Neural crest cell (in vitro differentiated cells): ENCODE measurements at places on chromosomes 3 and 15. TPM values are rescaled to one million over a fixed set of nuclear protein-coding genes. Genes with fewer than 3 reads are reported as not detected.
A peak's percentile ranks its signal among the peaks of the same experiment; 100 is the strongest.

DNA sequence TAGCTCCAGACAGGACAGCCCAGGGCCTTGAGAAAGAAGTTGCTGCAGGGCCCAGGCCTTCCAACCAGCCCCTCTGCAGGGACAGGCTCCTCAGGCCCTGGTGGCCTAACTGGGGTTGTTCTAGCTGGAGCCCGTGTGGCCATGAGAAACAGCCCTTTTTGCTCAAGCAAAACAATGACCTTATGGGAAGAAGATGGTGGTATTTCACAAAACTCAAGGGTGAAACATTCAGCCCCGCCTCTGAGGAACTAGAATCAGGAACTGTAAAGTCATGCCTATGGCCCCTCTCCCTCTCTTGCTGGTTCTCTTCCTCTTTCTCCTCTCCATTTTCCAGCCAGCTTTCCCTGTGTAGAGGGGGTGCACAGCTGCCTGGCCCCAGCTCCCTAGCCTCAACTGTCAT is 273.3 kb downstream of the RPLP1 start:
- H3K36me3 ChIP-seq = no peaks in the 10 kb centered on the region
- peaks cover 5% of the 10 kb centered on the region for H3K27me3 ChIP-seq
- H3K4me3 ChIP-seq = no peak overlapping the region

TGM5 gene
- not detected in 2 replicates for total RNA-seq

DNA sequence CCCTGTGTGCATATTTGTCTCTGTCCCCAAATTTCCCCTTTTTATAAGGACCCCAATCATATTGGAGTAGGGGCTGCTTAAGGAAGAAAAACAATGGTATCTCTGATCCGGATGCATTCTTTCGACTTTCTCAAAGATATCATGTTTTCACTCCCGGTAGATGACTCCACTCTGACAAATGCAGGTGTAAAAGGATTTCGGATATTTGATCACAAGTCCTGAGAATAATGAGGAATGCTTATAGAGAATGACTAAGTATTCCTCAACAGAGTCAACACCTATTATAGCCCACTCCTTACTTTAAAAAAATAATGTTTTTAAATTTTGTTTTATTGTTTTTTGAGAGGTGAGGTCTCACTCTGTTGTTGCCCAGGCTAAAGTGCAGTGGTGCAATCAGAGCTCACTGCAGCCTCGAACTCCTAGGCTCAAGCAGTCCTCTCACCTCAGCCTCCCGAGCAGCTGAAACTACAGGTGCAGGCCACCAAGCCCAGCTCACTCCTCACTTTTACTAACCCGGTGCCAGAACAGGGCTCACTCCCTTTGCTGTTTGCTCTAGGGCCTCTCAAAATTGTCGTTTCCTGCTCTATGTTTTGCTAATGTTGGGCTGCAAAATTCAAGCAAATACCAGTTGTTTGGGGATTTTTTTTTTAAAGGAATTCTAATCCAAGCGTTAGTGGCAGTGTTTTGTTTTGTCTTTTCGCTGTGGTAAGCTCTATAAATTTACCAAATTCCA is 24.6 kb downstream of the COL8A1 start:
- peaks cover 33% of the 10 kb centered on the region for H3K4me1 ChIP-seq
- H3K27me3 ChIP-seq = no peaks in the 10 kb centered on the region
- no peak for DNase-seq
- H3K27ac ChIP-seq = no peak overlapping the region
- H3K36me3 ChIP-seq = no peaks in the 10 kb centered on the region

DNA sequence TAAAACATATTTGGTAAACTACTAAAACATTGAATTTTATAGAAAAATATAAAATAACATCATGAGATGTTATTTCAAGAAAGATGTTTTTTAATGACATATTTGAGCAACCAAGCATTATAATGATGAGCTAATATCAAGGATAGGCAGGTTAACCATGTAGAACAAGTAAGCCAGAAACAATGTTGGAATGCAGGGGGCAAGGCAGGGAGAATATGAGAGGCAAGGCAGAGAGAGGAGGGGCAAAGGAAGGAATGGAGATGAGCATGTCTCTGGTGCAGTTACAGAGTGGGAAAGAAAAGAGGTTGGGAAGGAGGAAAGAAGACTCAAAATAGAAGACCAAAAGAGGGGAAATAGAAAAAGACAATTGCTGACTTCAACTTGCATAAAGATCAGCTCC is 390.4 kb downstream of the MCTP2 start:
- H3K27ac ChIP-seq = no peak overlapping the region
- H3K4me1 ChIP-seq = peaks cover 14% of the 10 kb centered on the region
- no peaks in the 10 kb centered on the region for H3K27me3 ChIP-seq

DNA sequence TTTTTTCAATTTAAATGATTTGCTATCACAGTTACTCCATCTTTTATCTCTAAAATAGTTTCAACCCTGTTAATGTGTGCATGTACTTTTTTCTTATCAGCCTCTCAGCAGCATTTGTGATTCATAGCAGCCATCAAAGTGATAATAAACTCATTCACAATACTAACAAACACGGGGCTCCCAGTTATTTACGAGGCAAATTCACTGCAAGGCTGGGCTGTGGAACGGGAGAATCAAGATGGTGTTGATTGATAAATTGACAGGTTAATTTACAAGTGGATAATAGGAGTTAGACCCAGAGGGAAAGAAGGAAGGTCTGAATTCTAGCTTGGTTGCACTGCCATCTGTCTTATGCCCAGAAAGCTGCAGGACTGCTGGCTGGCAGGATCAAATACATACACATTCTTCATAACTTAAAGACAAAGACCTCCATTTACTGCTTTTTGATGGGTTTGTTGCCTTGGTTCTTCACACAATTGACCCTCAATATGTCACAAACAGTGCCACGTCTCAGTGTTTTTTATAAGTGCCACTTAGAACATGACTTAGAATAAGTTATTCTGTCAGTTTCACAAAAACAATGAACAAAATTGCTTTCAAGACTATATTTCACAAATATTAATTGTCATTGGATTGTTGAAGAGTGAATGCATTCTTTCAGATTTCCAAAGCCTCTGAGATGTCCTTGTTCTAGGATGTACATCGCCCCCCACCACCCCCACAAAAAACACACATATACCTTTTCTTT is 562.8 kb downstream of the NR2F2 start:
- no peak overlapping the region for H3K27ac ChIP-seq
- peaks cover 6% of the 10 kb centered on the region for H3K27me3 ChIP-seq
- peak; percentile 28 for DNase-seq
- no peaks in the 10 kb centered on the region for H3K36me3 ChIP-seq

BCL6 gene
- total RNA-seq = 6.4 and 9.6 TPM in 2 replicates

DNA sequence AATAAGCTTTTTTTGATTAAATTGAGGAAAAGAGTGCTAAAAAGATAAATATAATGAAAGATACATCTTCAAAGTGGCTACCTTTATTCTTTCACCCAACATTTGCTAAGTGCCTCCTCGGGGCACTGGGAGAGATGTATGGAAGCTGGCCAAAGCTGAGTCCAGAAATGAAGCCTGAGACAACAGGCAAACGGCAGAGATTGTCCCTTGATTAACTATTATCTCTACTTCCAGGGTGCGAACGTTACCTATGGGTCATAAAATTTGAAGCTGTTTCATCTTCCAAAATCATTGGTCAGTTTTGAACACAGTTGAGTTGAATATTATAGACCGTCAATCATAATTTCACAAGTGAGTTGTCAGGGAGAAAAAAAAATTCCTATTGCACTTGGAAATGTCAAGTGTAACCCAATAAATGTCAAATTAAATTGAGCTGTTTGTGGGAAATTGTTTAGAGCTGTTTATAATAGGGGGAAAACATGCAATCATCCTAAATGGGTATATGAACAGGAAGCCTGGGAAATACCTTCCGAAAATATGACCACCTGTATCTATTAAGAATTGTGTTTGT is 73.9 kb downstream of the SUCLG2 start:
- H3K4me1 ChIP-seq = peaks cover 13% of the 10 kb centered on the region
- H3K36me3 ChIP-seq = peaks cover 20% of the 10 kb centered on the region
- no peak for DNase-seq
- no peak overlapping the region for H3K4me3 ChIP-seq
- no peak overlapping the region for H3K27ac ChIP-seq

DNA sequence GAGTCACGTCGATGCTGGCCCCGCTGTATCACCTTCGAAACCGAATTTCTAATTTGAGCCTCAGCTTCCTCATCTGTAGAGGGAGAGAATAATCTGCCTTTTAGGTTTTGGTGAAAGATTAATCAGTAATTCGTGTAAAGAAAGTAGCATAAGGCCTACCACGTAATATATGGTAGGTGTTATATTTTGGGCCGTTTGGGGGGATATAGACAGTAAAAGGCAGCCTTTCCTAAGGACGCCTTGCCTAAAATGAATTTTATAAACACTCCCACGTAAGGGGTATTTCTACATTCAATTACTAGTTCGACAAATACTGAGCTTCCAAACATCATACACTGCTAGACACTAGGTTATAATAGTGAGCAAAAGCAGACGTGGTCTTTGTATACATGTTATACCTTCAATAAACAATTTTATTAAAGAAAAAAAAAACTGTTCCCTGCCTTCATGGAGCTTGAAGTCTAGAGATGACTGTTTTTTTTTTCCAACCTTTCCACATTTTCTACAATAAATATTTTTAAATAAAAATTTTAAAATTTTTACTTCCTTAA is 737 bp downstream of the JAGN1 start:
- peaks cover 19% of the 10 kb centered on the region for H3K4me1 ChIP-seq
- H3K4me3 ChIP-seq = peak overlapping the region; percentile 99
- H3K36me3 ChIP-seq = peaks cover 13% of the 10 kb centered on the region

- no peak for DNase-seq
- no peaks in the 10 kb centered on the region for H3K4me1 ChIP-seq
- no peak overlapping the region for H3K4me3 ChIP-seq
- no peaks in the 10 kb centered on the region for H3K36me3 ChIP-seq
- no peak overlapping the region for H3K27ac ChIP-seq
Measured at GRCh38 chr3:103693831-103694230, 1259.0 kb downstream of the ZPLD1 start.

- H3K27me3 ChIP-seq = no peaks in the 10 kb centered on the region
- H3K4me1 ChIP-seq = peaks cover 21% of the 10 kb centered on the region
Measured at GRCh38 chr3:58021962-58022361, 13.7 kb downstream of the FLNB start.

GABRB3 gene
- 19.8 and 23.7 TPM in 2 replicates for total RNA-seq

DNA sequence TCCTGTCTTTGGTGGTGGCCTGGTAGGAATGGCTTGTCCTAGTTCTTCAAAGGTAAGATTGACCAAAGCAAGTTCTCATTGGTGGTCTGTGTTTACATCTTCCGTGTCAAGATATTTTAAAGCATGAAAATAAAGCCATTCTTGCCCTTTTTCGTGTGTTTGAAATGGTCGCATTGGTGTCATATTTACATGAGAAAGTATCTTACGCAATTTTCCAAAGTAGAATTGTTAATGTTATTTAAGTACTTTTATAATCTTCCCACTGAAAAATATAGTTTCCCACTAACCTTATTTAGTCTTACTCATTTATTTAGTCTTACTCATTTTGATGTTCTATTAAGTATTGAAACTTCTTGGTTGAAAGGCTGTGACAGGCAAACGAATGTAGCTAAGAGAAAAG is 31.0 kb downstream of the NMD3 start:
- peaks cover 28% of the 10 kb centered on the region for H3K36me3 ChIP-seq
- H3K27me3 ChIP-seq = no peaks in the 10 kb centered on the region
- H3K4me3 ChIP-seq = no peak overlapping the region
- H3K27ac ChIP-seq = no peak overlapping the region

CHRD gene
- total RNA-seq = 3.2 and 4.0 TPM in 2 replicates

GRCh38 chr3:121096953-121097352 is 188.9 kb downstream of the STXBP5L start:
- peak overlapping the region; percentile 43 for H3K27ac ChIP-seq
- no peaks in the 10 kb centered on the region for H3K27me3 ChIP-seq
- no peaks in the 10 kb centered on the region for H3K4me1 ChIP-seq

GRCh38 chr3:11494131-11494916 is 149.4 kb downstream of the VGLL4 start:
- peaks cover 21% of the 10 kb centered on the region for H3K36me3 ChIP-seq
- H3K4me1 ChIP-seq = peaks cover 17% of the 10 kb centered on the region
- no peak for DNase-seq
- no peaks in the 10 kb centered on the region for H3K27me3 ChIP-seq
- H3K4me3 ChIP-seq = no peak overlapping the region

ZMYND10 gene
- 2.3 and 2.5 TPM in 2 replicates for total RNA-seq

GRCh38 chr3:55750525-55750924 is 263.4 kb upstream of the WNT5A start:
- no peak overlapping the region for H3K27ac ChIP-seq
- H3K4me1 ChIP-seq = peaks cover 5% of the 10 kb centered on the region
- no peak overlapping the region for H3K4me3 ChIP-seq
- DNase-seq = no peak
- no peaks in the 10 kb centered on the region for H3K36me3 ChIP-seq

GRAMD1C gene
- total RNA-seq = 1.6 and 2.4 TPM in 2 replicates

HGD gene
- total RNA-seq = 0.75 and 1.2 TPM in 2 replicates

HTR3E gene
- total RNA-seq = not detected in 2 replicates

- H3K4me1 ChIP-seq = peaks cover 22% of the 10 kb centered on the region
- H3K36me3 ChIP-seq = peaks cover 4% of the 10 kb centered on the region
- H3K4me3 ChIP-seq = no peak overlapping the region
- no peak for DNase-seq
- H3K27me3 ChIP-seq = no peaks in the 10 kb centered on the region
Measured at GRCh38 chr3:13305623-13306022, 114.5 kb downstream of the NUP210 start.

DNA sequence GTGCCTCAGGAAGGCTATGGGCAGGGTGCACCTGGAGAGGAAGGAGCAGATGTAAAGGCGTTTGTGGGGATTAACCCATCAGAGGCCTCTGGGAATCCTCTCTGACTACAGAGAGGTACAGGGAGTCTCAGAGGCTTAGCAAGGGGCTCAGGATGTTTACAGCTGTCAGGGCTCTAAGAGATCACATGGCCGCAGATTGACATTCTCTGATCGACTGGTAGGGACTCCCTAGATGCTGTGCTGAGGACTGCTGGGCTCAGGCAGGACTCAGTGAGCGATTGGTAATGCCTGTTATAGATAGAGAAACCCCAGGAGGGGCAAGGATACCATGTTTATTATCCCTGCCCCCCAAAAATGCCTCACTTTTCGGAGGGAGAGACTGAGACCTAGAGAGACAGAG is 103.5 kb downstream of the CORO2B start:
- H3K4me1 ChIP-seq = peaks cover 7% of the 10 kb centered on the region
- H3K4me3 ChIP-seq = no peak overlapping the region
- H3K36me3 ChIP-seq = no peaks in the 10 kb centered on the region
- DNase-seq = no peak

TMEM266 gene
- 0.34 and 0.58 TPM in 2 replicates for total RNA-seq

KNG1 gene
- total RNA-seq = not detected in 2 replicates

GRCh38 chr3:124320976-124321375 is 329.1 kb upstream of the ROPN1 start:
- no peaks in the 10 kb centered on the region for H3K36me3 ChIP-seq
- DNase-seq = no peak
- no peak overlapping the region for H3K27ac ChIP-seq
- H3K4me3 ChIP-seq = no peak overlapping the region
